Effector memory CD8-positive, alpha-beta T cell (primary cell): ENCODE measurements at places on chromosomes 3 and 15.

DNA sequence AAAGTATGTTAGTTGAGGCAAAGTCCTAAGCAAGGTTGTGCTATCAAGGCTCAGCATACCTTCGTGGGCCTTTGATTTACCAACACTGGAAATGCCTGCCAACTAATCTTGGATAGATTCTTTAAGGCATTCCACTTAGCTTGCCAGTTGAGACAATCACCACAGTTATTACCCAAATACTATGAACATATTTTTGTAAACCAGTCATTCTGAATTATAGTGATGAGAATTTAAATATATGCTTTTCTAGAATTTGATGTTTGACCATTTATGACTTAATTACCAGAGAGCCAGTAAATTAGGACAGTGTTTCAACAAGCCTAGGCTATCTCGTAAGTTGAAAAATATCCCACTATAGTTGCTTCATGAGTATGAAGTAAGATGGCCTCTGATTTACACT, 15.5 kb downstream of the TRIM59 start:
- no peak for DNase-seq

DNA sequence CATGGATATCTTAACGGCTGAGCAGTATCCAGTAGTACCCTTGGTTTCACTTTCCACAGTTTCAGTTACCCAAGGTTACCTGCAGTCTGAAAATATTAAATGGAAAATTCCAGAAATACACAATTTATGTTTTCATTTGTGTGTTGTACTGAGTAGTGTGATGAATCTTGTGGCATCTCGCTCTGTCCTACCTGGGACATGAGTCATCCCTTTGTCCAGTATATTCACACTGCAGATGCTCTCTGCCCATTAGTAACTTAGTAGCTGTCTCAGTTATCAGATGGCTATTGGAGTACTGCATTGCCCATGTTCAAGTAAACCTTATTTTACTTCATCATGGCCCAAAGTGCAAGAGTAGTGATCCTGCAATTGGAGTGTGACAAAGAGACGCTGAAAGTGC, 26.1 kb downstream of the GASK1A start:
- DNase-seq: no peak

DNA sequence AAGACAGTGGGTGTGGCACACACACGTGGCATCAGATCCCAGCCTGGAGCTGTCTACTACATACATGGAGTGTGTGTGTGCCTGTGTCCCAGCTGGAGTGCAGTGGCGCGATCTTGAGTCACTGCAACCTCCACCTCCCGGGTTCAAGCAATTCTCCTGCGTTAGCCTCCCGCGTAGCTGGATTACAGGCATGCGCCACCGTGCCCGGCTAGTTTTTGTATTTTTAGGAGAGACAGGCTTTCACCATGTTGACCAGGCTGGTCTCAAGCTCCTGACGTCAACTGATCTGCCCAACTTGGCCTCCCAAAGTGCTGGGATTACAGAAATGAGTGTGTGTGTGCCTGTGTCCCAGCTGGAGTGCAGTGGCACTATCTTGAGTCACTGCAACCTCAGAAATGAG, 108.8 kb downstream of the IL12A start:
- no peak for DNase-seq

- DNase-seq: no peak
Observed at GRCh38 chr15:27530994-27531393, 560.0 kb downstream of the GABRG3 start.

DNA sequence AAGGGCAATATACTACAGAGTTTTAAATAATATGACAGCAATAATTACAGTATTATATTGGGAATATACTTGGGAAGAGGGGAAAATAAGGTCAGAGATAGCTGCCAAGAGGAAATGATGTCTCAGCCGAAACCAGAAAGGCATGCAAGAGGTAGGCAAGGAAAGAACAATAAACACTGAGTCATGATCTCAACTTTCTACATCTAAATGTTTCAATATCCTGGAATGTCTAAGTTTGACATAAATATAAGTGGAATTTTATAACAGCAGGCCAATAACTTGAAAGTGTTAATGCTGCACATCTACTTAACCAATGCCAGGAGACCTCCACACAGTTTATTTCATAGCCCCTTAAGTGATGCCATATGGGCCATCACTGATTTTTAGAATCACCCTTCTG, 99.8 kb upstream of the CPNE4 start:
- no peak for DNase-seq

DNA sequence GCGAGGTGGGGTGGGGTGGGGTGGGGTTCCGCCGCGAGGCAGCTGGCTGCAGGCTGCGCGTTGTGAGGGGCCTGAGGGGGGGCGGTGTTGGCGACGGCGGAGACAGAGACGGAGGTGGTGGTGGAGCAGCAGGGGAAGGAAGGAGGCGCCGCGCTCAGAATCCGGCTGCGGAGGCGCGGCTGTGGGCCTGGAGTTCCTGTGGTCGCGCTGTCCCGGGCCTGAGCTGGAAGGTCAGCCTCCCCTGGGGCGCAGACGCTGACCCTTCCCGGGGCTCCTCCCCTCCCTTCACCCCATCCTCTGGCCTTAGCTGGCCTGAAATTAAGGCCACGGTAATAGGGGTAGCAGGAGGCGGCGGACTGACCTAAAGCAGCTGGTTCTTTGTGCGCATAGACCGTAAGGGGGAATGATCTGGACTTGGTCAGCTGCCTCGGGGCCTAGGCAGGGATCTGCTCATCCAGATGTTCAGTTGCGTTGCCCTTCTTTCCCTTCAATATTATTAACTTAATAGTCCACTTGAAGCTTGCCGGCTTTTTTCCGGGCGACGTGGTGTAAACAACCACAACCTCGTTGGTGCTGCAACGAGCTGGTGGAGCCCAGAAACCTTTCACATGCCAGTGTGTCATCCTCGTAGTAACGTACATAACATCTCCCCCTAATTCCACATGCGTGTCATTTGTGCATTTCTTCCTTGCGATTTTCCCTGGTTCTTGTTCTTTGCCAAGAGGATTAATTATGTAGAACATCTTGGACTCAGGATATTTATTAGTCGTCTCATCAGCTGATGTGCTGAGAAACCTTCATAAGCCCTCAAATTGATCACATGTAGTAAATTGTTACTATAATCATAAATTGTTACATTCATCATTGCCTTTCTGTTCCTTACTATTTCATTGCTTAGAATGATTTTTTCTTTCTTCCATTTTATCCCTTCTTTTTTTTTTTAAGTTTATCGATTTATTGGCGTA, 626 bp downstream of the SEC62 start:
- DNase-seq: peak; percentile 36

- DNase-seq: no peak
Observed at GRCh38 chr3:42071904-42072812, 19.0 kb upstream of the TRAK1 start.
